ENCODE measurements at places on chromosomes 16 and 17.

- DNase-seq: no peak
Observed at GRCh38 chr16:48619547-48619946, 9.6 kb upstream of the N4BP1 start.

DNA sequence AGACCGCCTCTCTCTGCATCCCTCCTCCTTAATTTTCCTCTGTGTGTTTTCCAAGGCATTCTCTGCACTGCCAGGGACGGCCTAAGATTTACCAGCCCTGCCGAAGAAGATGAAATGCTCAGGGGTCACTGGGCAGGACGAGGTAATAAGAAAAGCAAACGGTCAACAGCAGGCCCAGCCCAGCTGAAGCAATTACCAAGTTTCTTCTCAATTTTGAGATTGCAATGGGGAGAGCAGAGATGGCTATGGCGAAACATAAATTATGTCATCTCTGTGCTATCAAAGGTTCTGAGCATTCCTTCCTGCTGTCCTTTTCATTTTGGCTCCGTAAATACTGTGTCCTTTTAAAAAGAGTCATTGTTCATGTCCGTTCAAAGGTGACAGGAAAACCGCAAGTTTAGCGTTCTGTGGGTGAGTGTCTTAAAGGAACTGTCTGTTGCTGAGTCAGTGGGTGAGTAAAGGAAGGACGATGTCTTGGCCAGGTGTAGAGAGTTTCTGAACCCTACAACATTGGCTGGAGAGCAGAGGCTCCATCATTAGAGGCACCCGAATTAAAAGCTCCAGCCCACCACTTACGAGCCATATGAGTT is 753.9 kb upstream of the EEF2KMT start:
- DNase-seq: no peak

DNA sequence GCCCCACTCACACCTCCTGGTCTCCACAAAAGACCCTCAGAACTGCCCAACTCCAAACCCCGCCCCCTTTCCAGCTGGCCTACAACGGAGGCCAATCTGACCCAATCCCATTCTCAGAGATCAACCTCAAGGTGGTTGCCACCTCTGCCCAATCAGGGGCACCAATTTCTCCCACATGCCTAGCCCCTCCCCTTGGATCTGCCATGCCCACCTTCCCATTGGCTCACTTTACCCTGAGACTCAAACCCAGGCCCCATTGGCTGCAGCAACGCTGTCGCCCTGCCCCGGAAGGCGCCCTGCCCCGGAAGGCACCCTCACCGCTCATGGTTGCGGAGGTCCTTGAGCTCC is 10.6 kb downstream of the ZNF668 start:
- DNase-seq: no peak

DNA sequence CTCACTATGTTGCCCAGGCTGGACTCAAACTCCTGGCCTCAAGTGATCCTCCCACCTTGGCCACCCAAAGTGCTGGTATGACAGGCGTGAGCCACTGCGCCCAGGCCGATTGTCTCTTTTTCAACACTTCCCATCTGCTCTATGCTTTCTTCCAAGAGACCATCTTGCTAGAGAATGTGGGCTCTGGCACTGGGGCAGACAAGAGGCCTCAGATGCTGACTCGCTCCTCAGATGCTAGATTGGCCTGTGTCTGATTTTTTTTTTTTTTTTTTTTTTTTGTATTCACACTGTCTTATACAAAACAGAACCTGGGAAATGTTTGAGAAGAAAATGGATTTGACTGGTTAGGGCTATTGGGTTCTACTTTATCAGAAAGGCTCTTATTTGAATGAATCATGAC is 58.2 kb downstream of the CYB5D2 start:
- DNase-seq: no peak

DNA sequence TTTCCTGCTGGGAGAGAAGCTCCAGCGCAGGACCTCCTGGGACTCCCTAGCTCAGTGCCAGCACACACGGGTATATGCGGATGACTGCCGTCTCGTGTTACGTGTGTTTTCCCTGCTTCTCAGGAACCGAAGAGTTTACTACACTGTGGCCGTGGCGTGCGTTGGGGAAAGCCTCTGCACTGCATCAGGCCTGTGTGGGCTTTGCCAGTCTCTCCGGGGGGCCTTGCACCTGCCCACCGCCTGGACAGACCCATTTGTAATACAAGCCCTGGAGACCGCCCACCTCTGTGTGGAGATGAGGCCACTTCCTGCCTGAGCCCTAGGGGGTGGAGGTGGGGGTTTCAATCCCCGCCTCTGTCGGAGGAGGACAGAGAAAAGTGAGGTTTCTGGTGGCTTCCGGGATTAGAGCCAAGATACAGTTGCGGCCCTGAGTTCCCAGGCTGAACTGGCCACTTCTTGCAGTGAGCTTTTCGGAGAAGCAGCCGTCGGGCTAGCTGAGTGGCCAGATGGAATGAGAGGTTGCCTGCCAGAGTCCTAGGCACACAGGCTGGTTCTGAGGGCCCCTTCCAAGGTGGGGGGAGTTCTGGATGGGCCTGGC is 43.4 kb upstream of the GSE1 start:
- DNase-seq: peak; percentile 85

DNA sequence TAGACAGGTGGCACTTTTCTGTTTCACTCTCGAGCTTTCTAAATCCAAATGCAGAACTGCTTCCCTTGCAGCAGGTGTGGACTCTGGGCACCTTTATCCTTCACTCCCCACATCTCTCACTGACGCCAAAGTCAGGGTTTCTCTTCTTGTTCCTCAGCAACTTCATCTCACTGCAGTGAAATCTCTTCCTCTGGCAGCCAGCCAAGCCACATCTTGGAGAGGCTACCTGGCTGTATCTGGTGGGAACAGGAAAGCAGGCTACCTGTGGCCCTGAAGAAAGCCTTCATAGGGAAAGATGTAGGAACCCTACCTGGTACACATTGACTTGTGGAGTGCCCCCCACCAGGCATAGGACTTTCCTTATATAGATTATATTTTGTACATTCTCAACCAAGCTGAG is 159.1 kb downstream of the UTP18 start:
- no peak for DNase-seq

DNA sequence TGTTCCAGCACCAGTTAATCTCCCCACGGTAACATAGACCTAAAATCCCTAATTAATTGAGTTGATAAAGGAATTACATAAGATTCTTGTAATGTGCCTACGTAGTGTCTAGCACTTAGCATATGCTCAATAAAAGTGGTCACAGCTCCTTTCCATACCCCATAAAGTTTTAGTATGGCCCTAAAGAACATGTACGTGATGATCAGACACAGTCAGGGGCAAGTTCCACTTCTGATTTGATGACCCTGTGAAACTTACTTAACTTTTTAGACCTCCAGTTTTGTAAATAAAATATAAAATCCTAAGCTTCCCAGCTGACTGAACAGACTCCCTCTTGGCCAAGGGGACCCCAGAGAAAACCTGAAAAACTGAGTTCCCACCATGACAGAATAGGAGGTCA is 391.3 kb upstream of the ERCC4 start:
- DNase-seq: no peak

DNA sequence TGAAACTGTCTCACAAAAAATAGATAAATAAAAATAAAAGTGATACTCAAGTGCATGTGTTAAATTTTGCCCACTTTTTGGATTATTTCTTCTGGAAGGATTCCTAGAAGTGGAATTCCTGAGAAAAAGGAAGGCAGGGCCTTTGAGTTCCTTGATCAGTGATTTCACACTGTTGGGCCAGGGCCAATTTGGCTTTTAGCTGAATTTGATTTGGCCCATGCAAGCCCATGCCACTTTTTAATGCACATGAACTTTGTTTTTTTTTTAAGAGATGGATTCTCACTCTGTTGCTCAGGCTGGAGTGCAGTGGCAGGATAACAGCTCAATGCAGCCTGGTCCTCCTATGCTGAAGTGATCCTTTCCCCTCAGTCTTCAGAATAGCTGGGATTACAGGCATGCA is 96.3 kb downstream of the TNFRSF13B start:
- DNase-seq: no peak

DNA sequence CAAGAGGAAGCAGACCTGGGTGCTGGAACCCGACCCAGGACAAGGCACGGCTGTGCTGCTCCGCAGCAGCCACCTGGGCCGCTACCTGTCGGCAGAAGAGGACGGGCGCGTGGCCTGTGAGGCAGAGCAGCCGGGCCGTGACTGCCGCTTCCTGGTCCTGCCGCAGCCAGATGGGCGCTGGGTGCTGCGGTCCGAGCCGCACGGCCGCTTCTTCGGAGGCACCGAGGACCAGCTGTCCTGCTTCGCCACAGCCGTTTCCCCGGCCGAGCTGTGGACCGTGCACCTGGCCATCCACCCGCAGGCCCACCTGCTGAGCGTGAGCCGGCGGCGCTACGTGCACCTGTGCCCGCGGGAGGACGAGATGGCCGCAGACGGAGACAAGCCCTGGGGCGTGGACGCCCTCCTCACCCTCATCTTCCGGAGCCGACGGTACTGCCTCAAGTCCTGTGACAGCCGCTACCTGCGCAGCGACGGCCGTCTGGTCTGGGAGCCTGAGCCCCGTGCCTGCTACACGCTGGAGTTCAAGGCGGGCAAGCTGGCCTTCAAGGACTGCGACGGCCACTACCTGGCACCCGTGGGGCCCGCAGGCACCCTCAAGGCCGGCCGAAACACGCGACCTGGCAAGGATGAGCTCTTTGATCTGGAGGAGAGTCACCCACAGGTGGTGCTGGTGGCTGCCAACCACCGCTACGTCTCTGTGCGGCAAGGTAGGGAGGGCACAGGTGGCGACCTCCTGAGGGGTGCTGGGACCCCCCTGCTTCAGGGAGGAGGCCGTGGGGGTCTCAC is 667 bp downstream of the FSCN2 start:
- DNase-seq: no peak

DNA sequence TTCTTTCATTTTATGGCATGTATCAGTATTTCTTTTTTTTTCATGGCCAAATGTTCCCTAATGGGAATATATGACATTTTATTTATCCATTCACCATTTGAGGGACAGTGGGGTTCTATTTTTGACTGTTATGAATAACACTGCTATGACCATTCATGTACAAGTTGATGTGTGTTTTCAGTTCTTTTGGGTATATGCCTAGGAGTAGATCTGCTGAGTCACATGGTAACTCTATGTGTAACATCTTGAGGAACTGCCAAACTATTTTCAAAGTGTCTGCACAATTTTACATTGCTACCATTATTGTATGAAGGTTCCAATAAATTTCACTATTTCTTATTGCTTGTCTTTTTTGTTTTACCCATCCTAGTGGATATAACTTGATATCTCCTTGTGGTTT is 223.0 kb downstream of the TANC2 start:
- no peak for DNase-seq

DNA sequence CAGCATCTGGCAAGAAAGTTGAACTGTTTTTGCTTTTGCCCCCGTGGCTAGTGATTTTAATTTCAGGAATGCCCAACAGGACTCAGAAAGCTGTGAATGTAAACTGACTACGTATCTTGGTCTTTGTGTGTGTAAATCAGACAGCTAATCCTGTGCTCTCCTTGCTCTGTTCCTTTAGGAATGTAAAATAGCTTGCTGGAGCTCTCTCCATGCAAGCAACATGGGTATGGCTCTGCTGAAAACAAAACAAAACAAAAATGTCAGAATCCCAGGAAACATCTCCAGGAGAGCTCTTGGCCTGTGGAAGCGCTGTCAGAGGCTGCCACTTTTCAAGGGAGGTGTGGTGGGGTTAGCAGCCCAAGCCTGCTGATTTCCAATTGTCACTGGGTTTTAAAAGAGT is 161.8 kb upstream of the NOG start:
- DNase-seq: no peak

- DNase-seq: no peak
Observed at GRCh38 chr16:17362183-17362582, 108.6 kb downstream of the XYLT1 start.

DNA sequence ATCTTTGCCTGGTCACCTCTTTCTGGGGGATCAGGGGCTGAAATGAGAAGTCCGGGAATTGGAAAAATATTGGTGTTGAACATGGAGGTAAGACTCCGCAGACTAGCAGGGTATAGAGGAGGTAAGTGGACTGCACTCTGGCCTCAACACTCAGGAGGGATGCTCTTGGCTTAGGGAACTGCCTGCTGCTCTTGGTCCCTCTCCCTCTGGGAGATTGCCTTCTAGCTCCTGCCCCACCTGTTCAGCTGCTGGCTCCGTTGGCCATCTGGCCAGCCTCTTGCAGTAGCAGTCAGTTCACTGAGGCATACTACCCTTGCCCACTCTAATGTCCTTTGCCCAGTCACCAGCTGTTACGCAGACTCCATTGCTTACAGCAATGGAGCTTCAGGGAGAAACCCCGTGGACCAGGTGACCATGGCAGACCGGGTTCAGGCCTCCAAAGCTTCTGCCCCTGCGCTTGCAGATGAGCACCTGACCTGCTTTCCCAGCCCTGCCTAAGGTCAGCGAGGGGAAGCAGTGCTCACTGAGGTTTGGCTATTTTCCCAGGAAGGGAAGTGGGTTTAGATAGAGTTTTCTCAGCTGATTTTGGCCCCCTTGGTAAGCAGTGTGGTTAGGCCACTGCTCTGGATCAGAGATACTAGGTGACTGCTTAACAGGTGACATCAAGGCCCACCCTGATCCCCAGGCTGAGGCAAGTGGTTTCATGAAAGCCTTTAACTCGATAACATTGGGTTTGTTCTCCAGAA is 11.9 kb downstream of the CDK5RAP3 start:
- DNase-seq: no peak

GRCh38 chr17:32671896-32672295 is 185.1 kb downstream of the CDK5R1 start:
- no peak for DNase-seq

DNA sequence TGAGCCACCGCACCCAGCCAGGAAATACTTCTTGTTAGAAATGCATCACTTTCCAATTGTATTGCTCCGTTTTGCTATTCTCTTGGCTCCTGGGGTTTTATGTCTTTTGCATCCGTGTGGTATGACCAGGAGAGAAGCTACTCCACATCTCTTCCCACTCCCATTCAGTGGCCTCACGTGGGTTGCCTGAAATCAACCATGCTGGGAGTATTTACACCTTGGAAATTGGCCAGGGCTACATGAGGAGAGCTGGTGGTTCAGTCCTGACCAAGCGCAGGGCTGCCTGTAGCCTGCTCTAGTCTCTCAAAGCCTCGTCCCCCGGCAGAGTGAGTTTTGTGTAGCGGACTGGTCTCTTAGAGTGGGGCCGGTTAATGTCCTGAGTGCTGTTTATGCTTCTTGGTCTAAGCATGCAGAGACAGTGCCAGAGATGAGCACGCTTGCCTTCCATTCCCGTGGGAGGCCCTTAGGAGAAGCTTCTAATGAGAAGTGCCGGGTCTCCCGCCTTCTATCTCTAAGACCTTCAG is 3.8 kb downstream of the WFDC1 start:
- no peak for DNase-seq

DNA sequence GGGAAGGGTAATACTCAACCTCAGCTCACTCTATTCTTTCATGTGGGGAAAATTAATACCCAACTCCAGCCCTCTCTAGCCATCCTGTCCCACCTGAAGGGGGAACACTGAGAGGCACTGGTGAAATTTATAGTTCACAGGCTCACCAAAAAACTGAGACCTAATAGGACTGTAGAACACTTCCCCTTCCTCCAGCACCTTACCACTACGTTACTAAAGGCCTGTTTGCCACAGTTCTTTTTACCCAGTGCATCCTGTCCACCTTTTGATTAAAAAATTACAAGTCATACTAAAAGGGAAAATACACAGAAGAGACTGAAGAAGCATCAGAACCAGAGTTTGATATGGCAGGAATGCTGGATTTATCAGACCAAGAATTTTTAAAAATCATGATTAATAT is 26.0 kb downstream of the DHRS7B start:
- DNase-seq: no peak
